ENCODE measurements at places on chromosomes 3 and 15.

DNA sequence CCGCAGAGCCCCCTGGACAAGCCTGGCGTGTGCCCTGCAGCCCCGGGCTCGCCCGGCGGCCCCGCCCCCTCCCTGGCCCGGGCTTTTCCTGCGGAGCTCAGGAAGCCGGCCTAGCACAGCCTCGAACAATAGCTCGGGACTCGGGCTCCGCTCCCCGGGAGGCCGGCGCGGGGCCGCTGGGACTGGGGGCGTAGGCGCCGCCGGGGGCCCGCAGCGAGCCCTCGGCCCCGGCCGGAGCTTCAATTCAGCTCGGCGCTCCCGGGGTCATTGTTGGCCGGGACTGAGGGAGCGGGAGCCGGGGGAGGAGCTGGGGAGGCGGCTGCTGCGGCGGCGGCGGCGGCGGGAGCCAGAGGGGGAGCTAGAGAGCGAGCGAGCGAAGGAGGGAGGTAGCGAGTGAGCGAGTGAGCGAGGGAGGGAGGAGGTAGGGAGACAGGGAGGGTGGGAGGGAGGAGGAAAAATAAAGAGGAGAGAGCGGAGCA lies 41.0 kb upstream of the ROPN1 start:
- DNase-seq = no peak

DNA sequence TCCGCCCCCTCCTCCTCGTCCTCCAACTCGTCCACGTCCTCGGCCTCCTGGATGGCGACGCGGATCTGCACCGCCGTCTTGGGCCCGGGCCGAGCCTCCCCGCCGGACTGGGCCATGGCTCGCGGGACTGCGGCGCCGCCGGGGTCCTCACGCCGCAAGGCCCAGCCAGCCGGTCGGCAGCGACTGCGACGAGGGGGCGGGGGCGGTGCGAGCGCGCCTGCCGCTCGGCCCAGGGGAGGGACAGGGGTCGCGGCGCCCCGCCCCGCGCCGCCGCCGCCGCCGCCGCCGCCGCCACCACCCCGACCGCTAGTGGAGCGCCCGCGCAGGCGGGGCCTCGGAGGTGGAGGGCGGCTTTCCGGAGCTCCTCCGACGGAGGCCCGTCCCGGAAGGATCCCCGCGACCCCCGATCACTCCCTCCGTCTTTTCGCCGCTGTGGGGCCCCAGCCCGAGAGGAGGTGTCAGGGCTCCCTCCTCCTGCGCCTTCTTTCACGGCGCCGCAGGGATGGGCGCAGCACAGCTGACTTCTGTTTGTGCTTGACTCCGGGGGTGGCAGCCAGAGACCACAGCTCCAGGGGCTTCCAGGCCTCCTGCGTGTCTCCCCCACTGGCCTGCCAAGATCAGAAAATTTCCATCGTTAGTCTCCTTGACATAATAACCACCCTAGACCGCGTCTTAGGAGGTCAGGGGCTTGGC lies at the start of gene LARP6:
Gene LARP6, minus strand, starts transcription at position 185 of the 693 bp plus-strand sequence. Its CDS starts 69 bp downstream, at position 116.
- no peak for DNase-seq

DNA sequence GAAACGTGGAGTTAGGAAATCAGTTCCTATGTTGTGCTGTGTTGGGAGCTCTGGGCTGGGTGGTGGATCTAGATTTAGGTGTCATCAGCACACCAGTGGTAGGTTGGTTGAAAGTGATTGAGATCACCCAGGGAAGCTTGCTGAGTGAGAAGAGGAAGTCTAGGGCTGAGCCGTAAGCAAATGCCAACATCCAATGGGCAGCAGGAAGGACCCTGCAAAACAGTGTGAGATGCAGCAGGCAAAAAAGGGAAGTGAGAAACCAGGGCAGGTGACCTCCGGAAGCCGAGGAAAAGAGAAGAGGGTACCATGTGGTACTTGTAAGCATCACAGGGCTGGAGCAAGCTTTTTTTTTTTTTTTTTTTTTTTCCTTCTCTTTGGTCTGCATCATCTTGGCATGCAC lies 15.9 kb upstream of the COPG1 start:
- no peak for DNase-seq

DNA sequence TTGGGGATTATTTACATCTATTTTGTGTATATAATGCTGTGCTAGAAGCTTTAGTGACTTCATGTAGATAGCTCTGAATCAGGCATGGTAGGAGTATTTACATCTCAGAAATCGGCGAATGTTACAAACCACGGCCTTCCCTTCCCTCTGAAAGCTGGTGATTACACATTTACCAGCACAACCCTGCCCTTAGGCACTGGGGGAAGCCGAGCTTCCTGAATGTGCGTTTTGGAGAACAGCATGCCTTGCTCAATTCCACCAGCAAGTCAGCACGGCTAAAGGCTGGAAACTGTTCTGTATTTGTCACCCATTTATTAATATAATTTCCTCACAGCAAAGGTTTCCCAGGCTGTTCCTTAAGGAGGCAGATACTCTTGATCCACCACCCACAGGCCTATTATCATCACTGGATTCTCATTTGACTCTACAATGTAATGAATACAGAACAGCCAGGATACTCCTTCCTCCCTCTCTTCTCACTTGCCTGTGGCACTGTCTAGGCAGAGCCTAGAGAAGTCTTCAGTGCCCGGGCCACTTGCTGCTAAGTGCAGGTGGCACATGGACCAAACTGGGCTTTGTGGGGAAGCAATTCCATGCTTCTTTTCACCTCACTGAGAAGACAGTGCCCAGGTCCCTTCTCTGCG lies 55.2 kb upstream of the CACNA2D3 start:
- no peak for DNase-seq

- DNase-seq = no peak
These were observed 151.9 kb upstream of the UBE2E1 start for GRCh38 chr3:23653647-23654525.

DNA sequence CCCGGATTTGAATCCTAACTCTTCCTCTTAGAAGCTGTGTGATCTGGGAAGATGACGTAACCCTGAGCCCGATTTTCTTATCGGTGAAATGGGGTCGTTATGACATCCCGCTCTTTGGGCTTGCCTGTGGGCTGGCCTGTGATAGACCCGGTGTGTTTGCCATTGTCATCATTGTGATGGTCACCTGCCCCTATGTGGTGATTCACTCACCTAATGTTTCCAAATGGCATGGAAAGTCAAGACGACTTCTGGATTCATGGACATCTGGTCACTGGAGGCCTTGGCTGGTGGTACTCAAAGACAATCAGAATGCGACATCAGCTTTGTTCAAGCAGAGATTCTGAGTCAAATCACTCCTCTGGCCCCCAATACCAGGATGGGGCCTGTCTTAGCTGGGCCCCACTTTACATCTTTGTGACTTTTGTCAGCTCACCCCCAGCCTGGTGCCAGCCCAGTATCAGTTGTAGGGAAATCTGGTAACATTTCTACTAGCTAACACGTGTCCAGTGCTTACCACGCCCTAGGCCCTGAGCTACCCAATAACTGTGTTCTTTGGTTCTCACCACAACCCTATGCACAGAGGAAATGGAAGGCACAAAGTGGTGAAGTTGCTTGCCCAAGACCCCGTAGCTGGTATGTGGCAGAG lies 2.8 kb downstream of the TMEM43 start:
- DNase-seq = no peak

DNA sequence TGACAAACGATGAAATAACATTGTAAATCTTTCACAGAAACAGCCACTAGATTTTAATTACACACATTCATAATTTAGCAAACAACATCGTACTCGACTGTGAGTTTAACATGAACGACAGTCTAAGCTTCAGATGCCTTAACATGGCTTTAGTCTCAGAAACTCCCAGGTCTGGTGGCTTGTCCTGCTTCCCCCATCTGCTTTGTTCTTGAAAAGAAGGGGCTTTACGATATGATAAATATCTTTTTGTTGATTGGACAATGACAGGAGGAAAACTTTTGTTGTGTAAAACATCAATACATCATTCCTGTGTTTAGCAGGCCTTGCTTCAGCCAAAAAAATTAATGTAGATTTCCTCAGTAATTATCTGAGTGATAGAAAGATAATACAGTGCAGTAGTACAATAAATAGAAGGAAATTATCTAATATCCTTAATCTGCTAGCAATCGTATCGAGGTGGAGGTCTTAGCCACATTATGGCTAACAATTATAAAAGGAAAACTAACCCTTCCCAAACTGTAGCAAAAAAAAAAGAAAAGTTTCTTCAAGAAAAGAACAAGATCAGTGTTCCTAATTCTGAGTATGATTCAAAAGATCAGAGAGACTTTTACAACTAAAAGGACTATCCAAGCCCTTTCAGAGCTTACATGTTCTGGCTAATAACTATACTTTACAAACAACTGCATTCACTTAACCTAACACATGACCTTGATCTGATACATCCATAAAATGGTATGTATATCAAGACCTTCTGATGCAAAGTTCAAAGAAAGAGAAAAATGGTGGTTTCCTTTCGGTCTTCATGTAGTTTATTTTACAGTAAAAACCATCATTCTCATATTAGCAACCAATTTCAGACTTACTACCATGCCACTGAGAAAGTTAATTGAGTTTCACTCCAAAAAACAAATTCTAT lies 535.7 kb downstream of the FOXP1 start:
- no peak for DNase-seq

- DNase-seq = no peak
These were observed 7.0 kb upstream of the HAPLN3 start for GRCh38 chr15:88902221-88902835.

GRCh38 chr3:115562636-115563267 lies 60.6 kb upstream of the GAP43 start:
- DNase-seq = no peak

DNA sequence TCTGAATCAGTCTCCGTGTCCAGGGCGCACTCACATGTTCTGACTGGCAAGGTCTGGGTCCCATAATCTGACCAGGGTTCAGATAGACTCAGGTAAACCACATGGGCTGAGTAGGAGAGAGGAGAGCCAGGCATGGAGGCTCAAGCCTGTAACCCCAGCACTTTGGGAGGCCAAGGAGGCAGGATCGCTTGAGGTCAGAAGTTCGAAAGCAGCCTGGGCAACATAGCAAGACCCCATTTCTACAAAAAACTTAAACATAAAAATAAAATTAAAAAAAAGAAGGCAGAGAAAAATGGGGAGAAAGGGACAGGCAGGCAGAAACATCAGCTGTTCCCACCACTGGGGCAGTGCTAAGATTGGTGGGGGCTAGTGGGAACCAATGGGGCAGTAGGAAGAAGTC lies 5.4 kb downstream of the TMEM43 start:
- DNase-seq = no peak

GRCh38 chr3:73552700-73553099 lies 72.0 kb downstream of the PDZRN3 start:
- no peak for DNase-seq

DNA sequence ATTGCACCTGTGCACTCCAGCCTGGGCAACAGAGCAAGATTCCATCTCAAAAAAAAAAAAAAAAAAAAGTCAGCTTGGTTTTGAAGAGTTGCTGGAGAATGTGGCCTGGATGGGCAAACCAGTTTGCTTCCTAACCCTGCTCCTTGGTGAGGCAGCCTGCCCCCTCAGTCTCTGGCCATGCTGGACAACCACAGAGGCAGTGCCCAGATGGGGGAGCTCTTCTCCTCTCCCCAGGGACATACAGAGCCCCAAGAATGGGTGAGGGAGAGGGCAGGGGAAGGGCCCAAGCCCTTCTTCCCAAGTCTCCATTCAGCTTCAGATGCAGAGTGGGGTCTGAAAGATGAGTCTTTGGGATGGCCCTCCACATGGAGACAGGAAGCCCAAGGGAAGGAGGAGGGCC lies 27.9 kb downstream of the CD276 start:
- DNase-seq = no peak

GRCh38 chr15:100934166-100934565 lies 15.0 kb downstream of the LRRK1 start:
- no peak for DNase-seq

DNA sequence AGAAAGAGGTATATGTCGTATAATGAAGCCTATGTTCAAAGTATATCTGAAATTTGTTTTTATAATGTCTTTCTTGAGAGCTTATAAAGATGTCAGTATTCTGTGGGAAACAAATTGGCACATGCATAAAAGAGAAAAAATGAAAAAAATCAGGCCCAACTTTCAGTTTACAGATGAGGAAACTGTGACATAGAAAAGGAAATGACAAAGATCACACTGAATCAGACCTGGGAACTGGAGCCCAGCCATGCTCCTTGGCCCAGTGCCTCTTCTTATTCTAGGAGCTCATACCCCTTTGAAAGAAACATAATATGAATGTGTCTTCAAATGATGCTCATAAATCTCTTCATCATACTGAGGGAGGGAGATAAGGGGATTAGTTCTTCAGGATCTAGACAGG lies 48.4 kb downstream of the TMEM44 start:
- DNase-seq = no peak

GRCh38 chr15:27902680-27903385 lies 196.3 kb downstream of the OCA2 start:
- DNase-seq = no peak

GRCh38 chr3:72259755-72260587 lies 475.0 kb upstream of the PROK2 start:
- DNase-seq = no peak

DNA sequence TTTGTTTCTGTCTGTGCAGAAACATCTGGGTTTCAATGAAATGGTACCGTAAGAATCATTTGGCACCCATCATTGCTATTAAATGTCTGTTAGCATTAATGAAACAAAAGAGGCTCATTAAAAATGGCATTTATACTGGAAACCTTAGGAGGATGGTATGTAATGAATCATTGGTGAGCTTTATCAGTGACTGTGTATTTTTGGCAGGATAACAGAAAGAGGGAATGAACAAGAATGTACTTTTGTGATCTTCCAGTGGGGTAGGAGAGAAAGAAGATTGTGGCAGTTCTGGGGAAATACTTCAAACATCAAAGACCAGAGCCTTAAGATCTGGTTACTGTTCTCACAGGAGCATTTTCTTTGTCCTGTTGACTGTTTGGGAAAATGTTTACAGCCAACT lies 4.7 kb upstream of the DCBLD2 start:
- no peak for DNase-seq

GRCh38 chr3:14346642-14347041 lies 55.8 kb upstream of the SLC6A6 start:
- no peak for DNase-seq

DNA sequence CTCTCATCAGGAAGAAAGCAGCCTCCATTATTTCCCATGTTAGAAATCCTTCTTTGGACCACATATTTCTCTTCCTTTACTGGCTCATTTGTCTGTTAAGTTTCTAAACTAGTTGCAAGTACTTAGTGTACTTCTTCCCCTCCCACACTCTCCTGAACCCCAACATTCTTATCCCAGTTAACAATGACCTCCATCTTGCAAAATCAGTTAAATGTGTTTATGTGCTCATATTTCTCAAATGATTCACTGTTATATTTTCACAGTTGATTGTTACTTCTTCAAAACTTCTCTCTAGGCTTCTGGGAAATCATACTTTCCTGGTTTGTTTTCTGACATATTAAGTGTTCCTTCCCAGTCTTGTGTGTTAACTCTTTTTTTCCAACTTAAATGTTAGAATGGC lies 856.9 kb downstream of the EPHA3 start:
- no peak for DNase-seq

GRCh38 chr3:177343122-177343625 lies 145.9 kb upstream of the TBL1XR1 start:
- no peak for DNase-seq

- DNase-seq = no peak
These were observed 7.8 kb upstream of the RHCG start for GRCh38 chr15:89504166-89504565.

GRCh38 chr3:30682434-30683155 lies 76.2 kb downstream of the TGFBR2 start:
- no peak for DNase-seq

- DNase-seq = no peak
These were observed 98.6 kb downstream of the RPL39L start for GRCh38 chr3:187040516-187041361.
